Suprapubic skin (tissue), 4 donors: ENCODE measurements at places on chromosomes 7 and 10. TPM values are rescaled to one million over a fixed set of nuclear protein-coding genes. Genes with fewer than 3 reads are reported as not detected.
A peak's percentile ranks its signal among the peaks of the same experiment; 100 is the strongest.

HOXA7 gene
- 20.0 TPM for total RNA-seq

GRCh38 chr7:151806952-151807775, 69.8 kb downstream of the PRKAG2 start:
- no peak for DNase-seq

- no peak for DNase-seq
Measured at GRCh38 chr7:118306771-118307170, 82.3 kb downstream of the ANKRD7 start.

DNA sequence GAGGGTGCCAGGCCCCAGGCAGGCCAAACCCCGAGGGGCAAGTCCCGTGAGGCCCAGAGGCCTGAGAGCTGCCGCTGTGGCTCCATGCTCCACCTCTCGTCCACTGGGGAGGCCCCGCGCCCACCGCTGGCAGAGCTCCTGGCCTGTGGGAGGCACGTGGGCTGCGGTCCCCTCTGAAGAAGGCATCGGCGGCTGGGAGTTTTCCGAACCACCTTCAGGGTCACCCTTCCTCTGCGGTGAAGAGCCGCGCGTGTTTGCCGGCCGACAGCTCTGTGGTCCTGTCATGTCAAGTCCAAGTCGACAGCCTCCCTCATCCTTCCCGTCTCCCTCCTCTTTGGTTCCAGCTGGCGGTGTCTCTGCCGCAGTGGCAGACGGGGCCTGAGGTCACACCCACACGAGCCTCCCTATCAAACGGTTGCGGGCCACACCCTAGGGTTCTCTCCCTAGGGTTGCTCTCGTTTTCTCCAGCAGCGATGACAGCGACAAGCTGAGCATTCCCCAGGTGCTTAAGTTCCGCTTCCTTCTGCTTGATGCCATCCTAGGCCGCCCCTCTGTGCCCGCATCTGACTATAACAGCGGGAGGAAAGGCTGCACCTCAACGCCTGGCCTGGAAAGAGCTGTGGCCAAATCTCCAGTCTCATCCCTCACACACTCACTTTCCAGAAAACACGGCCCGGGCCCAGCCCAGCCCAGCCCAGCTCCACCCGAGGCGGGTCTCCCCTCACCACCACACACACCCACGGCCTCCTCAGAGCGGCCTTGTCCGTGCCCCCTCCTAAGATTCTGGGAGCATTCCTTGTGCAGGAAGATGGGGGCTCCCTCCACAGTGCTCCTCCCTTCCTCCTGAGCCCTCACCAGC, 185.0 kb downstream of the ELFN1 start:
- peak; percentile 42 for DNase-seq

- DNase-seq = no peak
Measured at GRCh38 chr10:34854147-34854601, 39.1 kb upstream of the PARD3 start.
